ENCODE measurements at places on chromosomes 3 and 15. TPM values are rescaled to one million over a fixed set of nuclear protein-coding genes. Genes with fewer than 3 reads are reported as not detected.

GRCh38 chr15:99522288-99522687, 43.5 kb upstream of the MEF2A start:
- DNase-seq, result no peak

DNA sequence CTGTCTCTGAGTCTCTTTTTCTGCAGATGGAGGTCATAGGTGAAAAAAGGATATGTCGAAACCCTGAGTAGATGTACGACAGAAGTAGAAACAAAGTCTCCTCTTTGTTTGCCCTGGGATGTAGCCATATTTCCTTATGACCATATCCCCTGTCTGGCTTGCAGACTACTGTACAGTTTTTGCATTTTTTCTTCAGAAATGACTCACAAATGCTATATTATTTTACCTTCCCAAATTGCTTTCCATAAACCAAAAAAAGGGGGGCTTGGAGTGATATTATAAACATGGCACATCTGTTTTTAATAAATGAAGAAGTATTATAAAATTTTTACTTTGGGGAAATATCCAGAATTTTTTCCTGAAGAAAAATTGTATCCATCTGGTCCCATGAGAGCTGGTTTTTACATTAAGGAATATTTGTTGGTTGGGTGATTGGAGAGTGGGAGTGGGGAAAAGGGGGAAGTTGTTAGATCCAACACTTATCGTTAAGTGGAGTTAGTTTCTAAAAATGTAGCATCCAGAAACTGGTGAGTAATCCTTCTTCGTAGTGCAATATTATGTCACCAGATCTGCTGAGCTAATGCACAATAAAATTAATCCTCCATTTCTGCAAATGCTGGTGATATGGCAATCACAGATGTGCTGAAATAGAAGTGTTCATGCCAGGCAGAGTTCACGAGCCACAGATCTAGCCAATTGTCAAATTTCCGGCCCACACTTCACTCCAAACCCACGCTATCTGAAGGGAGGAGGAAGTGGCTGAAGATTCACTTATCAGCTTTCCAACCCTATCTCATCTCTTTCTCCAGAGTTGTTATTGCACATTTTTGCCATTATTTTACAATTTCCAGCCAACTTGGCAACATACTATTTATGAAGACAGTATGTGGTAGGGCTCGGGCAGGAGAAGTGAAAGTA, 313.6 kb upstream of the ATP11B start:
- no peak for DNase-seq

DNA sequence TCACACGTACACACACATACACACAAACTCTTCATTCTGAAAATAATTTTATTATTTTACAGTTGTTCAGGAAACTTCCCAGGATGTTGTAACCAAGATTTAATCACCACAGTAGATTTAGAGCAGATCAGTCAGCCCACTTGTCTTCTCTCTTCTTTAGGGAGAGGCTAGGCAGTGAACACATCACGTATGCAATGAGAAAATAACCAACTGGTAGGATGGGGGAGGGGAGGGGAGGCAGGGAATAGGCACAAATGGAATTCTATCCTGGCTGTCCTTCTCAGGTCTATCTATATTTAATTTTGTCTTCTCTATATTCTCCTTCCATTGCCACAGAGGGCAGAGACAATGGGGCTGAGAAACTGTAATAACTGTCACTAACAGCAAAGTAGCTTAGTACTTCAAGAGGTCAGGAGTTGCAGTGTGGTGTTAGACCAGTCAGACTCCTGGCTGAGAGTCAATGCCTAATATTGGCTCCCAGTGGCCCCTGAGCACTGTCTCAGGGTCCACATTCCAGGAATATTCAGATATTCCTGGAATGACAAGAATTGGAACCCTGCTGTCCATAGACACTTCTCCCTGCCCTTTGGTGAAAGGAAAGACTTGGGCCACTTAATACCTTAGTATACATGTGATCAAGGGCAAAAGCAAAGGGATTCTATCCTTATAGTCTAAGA, 2.6 kb upstream of the HCLS1 start:
- DNase-seq, result no peak

GRCh38 chr15:43244092-43244491, 22.6 kb downstream of the TGM5 start:
- no peak for DNase-seq

DNA sequence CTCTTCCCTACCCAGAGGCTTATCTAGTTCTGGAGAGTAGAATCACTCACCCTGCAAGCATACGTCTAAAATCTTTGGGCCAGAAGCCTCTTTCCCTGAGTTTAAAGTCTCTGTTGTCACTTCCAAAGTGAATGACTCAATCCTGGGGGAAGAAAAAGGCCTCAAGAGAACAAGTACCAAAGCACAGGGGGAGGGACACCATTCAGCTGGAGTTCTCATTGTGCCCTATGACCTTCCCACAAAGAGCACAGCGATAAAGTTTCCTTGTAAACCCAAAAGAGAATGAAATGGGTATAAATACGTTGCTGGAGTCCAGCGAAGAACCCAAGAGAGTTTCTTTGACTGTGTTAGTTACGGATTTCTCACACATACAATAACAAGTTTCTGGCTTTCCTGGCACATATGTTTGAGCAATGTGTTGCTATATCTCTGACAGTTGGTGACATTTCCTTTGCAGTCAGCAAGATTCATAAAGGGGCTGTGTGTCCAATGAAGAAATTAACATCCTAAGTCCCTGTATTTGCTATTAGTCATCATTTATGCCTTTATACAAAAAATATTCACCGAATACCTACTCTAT, 107.3 kb upstream of the PTPRG start:
- no peak for DNase-seq

DNA sequence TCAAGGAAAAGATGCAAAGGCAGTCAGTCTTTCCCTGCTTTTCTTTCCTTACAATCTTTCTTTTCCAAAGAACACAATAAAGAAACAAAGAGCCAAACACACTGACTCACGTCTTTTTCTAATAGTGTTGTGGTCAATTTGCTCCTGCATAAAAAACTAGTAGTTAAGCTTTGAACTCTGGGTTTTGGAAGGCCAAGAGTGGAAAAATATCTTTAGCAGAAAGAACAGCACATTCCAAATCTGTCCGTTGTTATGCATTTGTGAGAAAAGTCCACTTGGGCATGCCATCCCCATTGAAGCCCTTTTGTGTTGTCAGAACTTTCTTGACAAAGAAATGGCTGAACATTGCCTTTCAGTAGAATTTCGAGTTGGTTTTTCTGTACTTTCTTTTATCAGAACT, 18.2 kb downstream of the COL8A1 start:
- no peak for DNase-seq

DNA sequence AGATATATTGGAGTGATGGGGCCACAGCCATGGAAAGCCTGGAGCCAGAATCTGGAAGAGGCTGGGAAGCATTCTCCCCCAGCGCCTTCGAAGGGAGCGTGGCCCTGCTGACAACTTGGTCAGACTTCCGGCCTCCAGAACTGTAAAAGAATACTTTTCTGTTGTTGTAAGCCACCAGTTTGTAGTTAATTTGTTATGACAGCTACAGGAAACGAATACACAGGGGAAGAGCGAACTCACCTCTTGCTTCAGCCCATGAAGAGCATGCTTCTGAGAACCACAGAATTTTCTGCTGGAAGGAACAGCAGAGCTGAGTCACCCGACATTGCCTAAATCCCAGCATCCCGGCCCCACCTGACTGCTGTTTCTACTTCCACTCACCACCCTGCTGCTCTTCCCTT, 501.7 kb downstream of the SHQ1 start:
- peak; percentile 53 for DNase-seq

- no peak for DNase-seq
These were observed 969 bp upstream of the BSN start for GRCh38 chr3:49553324-49553691.

DNA sequence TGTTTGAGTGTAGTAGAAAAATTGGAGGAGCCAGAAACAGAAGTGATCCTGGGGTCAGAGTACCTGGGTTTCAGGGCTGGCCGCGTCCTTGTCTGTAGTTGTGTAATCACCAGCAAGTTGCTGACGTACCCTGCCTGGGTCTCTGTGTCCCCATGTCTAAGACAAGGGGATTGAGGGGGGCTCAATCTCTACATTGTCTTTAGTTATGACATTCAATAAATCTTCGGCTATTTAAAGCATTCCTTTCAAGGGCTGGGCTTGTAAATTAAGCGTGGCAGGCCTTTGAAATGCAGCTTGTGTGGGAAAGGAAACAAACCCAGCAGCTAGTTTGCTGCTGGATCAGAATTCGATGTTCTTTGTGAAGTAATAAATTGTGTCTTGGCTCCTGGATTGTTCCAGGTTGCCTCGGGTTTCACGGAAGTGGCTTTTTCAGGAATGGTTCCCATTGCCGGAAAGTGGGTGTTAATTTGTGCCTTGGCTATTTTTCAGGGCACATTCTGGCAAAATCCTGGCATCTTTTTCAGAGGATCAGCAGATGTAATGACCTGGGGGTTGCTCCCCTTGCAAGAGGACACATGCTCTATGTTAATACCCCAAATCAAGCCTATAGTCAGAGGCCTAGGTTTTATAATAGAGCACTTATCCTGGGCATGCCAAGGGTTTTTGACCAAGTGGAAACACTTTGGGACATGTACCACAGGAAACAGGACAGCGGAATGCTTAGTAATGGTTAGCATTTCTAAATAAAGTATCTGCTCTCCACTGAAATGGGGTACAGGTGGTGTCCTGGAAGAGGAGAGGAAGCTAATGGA, 294.8 kb upstream of the NR2E3 start:
- DNase-seq, result no peak

DNA sequence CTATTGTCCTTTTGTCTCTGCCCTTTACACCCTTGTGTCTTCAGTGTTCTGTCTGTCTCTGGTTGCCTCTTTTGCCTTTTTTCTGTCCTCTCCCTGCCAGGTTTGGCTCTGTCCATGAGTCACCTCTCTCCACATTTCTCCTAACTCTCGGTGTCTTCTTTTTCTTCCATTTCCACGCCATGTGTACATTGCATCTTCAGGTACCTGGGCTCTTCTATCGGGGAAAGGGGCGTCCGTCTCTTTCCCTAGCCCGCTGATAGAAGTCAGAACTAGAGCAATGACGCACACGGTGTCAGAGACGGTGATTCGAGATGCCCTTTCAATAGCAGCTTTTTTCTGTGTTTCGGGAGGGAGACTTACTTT, 641 bp downstream of the OPA1 start:
- no peak for DNase-seq

DNA sequence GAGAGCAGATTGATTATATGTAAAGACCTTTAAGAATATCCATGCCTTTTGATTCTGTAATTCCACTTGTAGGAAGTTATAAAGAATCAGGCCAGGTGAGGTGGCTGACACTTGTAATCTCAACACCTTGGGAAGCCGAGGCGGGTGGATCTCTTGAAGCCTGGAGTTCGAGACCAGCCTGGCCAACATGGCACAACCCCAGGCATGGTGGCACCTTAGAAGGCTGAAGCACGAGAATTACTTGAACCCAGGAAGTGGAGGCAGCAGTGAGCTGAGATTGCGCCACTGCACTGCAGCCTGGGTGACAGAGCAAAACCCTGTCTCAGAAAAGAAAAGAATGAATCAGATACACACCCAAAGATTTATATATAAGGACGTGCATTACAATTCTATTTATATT, 33.9 kb downstream of the HRH1 start:
- no peak for DNase-seq

- no peak for DNase-seq
These were observed 262.2 kb upstream of the IL12A start for GRCh38 chr3:159726231-159726964.

The NANOGP8 gene
- total RNA-seq, result 12.3 TPM

The CASR gene
- not detected for total RNA-seq

The CHRD gene
- total RNA-seq, result 5.2 TPM

The ANKRD34C gene
- total RNA-seq, result not detected

The GTF2A2 gene
- total RNA-seq, result 246 TPM

The RFTN1 gene
- total RNA-seq, result 1.1 TPM

The RAD51 gene
- 58.1 TPM for total RNA-seq

Measured in endodermal cell (in vitro differentiated cells).